NCI-H1092 treated with DMSO at 0.1 percent for 48 hours (cell line): ENCODE measurements at places on chromosomes 5 and 9.

DNA sequence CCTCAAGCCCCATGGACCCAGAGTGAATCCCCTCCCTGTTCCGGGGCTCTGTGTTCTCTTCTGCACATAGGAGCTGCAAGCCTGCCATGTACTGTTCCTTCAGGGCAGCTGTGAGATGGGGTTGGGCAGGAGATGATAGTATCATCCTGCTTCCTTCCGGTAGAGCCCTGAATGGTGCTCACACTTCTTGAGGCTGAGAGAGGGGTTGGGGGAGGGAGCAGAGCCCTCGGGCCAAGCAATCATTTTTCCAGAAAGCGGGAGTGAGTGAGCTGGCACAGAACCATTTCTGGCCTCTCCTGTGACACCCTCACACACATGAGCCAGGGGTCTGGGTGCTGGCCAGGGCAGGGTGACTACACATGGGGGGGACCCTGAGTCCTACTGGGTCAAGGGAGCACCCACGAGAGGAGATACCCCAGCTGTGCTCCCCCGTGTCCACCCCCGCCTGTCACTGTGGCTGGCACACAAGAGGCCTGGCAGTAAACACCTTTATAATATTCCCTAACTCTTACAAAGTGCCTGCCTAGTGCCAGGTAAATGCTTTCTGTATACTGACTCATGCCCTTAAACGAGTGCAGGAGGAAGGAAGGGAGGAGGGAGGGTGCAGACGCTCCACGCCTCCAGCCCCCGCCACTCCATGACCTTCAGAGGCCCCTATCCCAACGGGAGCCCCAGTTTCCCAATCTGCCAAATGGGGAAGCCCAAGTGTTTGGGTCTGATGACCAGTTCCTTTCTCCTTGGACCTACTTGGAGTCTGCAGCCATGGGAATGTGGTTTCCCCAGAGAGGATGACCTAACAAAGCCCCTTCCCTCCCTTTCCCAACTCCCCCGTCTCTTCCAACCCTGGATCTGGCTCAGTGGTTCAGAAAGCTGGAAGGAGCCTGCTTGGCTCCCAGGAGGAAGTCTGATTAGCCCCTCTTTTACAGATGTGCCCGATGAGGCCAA, 15.5 kb downstream of the AKNA start:
- DNase-seq = no peak

- no peak for DNase-seq
Measured at GRCh38 chr5:96968074-96968473, 32.2 kb downstream of the LNPEP start.

- no peak for DNase-seq
Measured at GRCh38 chr9:128324401-128324800, 1.8 kb downstream of the COQ4 start.

DNA sequence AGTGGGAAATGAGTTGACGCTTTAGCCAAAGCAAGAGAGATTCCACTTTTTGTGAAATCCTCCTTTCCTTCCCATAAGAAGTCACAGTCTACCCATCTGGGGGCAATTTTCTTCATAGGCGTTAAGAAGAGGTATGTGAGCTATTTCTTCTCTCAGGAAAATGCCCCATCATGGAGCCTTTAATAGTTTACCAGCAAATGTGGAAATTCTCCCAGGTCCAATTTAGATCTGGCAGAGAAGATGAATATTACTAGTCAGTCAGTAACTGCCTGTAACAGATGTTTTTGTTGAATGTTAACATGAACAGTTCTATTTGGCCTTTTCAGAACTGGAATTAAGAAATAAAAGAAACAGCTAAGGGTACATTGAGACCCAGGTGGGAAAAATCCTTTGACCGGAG, 156.4 kb upstream of the RFX3 start:
- DNase-seq = no peak

- DNase-seq = no peak
Measured at GRCh38 chr9:116312221-116312620, 158.6 kb downstream of the PAPPA start.

GRCh38 chr5:14171046-14171445, 27.9 kb downstream of the TRIO start:
- DNase-seq = no peak

- DNase-seq = no peak
Measured at GRCh38 chr9:132745756-132746709, 75.8 kb downstream of the GTF3C4 start.

DNA sequence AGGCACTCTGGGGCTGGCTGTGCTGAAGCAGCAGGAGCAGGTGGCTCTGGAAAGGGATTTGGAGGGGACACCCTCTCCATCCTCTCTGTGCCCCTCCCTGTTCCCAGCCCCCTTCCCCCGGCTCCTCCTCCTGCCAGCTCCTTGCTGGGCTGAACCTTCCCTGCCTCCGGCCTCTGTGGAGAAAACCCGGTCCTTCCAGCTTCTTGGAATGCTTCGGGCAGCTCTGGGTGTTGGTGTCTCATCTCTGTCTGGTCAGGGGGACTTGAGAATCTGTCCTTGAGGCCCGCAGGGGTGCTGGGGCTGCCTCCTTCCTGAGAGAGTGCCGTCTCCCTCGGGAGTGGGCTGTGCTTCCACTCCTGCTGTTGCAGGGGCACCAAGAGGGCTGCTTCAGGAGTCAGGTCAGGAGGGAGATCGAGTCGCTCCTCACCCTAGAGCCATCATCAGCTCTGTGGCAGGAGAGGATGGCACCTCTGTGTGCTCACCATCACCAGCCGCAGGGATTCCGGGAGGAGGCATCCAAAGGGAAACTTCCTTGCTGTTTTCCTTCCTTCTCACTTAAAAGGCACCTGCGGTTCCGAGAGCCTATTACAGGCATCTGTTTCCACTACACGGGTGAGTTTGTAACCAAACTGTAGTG, 30.6 kb downstream of the NDUFS6 start:
- no peak for DNase-seq

- no peak for DNase-seq
Measured at GRCh38 chr5:31563216-31563615, 31.1 kb downstream of the C5orf22 start.

GRCh38 chr9:82110881-82111280, 122.3 kb downstream of the SPATA31D1 start:
- DNase-seq = no peak

DNA sequence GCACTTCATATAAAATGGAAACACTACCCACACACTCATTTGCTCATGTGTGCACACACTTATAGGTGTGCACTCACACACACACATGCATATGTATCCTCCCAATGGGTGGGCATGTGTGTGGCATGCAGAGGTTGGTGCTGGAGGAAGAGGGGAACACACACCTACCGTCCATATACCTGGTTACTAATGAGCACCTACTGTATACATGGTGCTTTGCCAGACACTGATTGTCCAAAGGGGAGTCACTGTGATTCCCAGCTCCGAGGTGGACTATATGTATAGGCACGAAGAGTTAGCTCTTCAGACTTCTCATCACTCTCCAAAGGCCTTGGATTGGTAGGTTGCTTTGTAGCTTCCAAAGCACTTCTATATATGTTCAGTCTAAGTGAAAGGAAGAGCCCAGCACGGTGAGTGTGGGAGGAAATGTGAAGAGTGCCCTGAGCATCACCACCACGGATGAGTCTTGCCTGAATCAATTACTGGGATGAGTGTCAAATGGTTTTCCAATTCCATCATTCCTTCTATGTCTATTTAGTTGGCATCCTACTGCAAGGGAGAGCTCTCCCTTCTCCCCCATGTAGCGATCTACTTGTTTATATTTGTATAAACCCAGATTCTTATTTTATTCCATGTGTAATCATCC, 12.6 kb upstream of the ERGIC1 start:
- DNase-seq = no peak

GRCh38 chr5:127311349-127311748, 20.8 kb downstream of the MEGF10 start:
- DNase-seq = peak; percentile 44

DNA sequence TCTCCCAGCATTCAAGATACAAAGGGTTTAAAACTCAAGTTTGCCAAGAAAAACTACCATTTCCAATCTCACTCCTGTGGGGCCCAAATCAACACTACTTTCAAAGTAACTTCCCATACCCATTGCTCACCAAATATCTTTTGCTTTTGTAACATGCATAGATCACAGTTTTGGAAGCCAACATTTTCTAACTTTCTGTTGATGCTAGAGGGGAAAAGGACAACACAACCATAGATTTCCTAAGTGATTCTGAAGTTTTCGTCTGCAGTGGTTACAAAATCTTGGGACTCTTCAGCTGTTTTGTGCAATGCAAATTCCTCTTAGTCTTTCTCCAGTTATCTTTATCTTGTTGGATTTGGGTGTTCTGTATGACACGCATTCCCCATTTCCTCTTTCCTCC, 94.1 kb upstream of the PAPPA start:
- DNase-seq = no peak

DNA sequence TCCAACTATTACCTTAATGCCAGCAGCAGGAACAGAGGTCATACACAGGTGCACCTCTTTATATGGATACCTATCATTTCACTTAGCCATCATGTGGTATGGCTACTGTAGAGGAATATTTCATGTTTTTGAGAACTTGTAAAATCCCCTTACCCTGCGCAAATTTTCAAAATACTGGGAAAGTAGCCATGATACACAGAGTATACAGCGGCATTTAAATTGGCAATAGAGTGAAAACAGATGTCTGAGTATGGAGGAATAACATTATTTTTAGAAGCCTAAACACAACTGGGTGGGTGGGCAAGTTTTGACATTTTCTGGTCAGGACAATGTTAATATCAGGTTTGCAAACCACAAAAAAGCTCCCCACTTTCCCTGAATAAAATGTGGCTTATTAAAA, 109.5 kb downstream of the SMIM23 start:
- DNase-seq = no peak

- DNase-seq = no peak
Measured at GRCh38 chr5:159257007-159257406, 6.1 kb upstream of the UBLCP1 start.

GRCh38 chr5:31477971-31478370, 53.9 kb downstream of the DROSHA start:
- no peak for DNase-seq

DNA sequence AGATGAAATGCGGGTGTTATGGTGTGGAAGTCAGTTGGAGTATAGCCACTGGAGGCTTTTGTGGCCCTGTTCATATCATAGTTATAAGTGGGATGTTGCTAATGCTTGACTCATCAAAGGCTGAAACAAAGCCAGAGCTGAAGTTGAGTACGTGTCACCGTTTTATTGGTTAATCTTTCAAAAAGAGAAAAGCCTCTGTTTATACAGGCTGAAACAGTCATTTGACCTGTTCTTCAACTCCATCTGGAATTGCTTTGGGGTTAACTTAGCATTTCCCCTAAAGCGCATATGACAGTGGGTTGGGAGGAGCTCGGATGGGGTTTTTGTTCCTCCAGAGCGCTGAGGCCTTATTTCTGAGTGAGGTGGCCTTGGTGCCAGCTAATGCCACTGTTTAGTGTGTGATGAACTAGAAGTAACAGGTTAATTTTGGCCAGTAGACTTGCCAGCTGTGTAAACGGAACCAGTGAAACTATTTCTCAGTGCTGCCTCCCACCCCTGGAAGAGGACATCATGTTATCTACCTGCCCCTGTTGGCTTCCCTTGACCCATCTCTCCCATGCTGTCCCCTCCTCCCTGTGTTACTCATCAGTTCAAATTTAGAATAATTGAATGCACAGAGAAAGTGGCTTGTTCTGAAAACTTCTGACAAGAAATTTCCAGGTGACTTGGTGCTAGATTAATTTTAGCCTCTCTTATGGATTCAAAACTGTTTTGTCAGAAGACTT, 34.2 kb downstream of the MTAP start:
- no peak for DNase-seq
